ENCODE measurements at places on chromosomes 12 and 14. TPM values are rescaled to one million over a fixed set of nuclear protein-coding genes. Genes with fewer than 3 reads are reported as not detected.

Gene PLBD2
- 44.8 TPM for total RNA-seq

Gene RPGRIP1
- 1.1 TPM for total RNA-seq

Gene ADAM20
- 1.5 TPM for total RNA-seq

Gene CLMN
- 26.8 TPM for total RNA-seq

Gene AQP5
- total RNA-seq: 6.4 TPM

Gene ANKRD33
- not detected for total RNA-seq

Gene GPR135
- 3.4 TPM for total RNA-seq

Gene PGF
- total RNA-seq: 3.0 TPM

GRCh38 chr12:121424624-121424975 is 24.7 kb downstream of the RNF34 start:
- no peak for DNase-seq

DNA sequence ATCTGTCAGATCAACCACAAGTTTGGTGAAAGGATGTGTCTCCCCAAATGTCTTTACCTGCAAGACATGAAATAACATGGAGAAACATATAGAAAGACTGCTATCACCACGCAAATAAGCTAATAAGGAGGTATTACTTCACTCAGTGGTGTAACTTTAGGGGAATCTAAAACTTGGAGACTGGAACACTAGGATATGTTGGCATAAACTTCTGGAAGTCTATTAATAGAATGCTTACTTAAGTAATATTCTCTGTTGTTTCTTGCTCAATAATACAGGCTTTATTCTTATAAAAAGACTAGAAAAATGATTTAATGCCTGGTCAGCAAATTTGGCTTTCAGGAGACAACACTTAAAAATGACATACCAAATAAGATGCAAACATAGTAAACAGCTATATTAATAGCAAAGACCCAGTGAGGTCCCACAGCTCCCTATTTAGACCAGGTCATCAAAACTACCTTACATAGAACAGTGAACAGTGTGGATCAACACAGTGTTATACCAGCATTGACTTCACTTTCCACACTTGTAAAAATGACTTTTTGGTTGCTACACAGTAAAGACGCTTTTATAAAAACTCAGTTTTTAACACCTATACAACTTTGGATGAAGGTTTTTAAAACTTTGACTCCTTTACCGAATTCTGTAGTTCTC is 18.9 kb upstream of the HAL start:
- no peak for DNase-seq

DNA sequence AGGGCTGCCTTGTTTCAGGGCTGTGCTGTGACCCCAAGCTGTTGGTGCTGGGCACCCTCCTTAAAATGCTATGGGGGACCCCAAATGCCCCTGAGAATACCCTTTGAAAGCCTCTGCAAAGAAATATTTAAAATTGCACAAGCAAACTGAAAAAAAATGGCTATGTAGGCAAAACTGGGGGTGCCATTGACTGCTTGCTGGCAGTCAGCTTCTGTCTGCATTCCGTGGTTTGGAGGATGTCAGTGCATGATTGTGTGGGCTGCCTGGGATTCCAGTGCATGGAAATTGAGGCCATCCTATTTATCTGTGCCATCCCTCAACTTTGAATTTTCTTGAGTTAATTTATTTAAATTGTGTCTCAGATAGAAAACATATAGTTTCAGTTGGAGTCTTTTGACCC is 113.7 kb upstream of the RTL1 start:
- no peak for DNase-seq

DNA sequence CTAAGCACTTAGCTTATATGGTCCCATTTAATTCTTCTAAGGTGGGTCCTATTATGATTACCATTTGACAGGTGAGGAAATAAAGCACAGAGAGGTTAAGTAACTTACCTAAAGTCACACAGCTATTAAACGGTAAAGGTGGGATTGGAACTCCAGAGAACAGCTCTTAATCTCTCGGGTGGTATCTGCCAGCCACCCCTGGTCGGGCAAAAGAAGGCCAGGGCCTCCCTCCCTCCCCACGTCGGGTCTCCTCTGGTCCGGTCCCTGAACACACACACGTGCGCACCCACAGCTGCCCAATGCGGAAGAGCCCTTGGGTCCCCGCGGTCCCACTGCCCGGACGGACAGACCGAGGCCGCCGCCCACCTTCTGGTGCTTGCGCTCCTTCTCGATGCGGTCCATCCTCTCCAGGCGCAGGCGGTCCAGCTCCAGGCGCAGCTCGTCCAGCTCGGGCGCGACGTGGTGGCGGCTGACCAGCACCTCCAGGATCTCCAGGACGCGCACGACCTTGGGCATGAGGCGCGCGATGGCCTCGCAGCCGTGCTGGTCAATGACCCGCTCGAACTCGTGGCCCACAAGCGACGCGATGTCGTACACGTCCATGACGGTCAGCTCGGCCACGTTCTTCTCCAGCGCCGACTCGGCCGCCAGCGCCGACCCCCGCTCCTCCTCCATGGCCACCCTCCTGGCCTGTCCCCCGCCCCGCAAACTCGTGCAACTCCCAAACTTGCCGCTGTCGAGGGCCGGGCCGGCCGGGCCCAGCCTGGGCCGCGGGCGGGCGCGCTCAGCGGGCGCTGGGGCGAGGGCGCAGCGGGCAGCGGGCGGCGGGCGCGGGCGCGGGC is 490 bp downstream of the RILPL1 start:
- DNase-seq: peak; percentile 70

DNA sequence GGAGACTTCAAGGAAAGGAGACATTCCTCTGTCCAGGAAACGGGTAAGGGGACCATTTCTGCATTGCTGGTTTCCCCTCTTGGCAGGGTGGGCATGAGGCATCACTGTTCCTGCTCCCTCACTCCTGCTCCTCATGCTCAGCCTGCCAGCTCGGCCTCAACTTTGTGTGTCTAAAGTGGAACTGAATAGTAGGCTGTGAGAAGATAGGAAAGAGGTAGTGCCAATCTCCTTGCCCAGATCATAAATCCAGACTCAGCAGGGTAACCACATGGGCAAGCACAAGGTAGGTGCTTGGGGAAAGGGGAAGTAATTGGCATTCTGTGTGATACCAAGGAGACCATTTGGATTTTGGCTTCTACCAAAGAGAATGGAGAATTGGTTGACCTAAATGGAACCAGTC is 2.6 kb downstream of the LTB4R start:
- DNase-seq: peak; percentile 50

- no peak for DNase-seq
Measured at GRCh38 chr12:42447371-42447786, 121.4 kb downstream of the PPHLN1 start.

GRCh38 chr14:43877351-43877960 is 629.6 kb downstream of the FSCB start:
- no peak for DNase-seq

DNA sequence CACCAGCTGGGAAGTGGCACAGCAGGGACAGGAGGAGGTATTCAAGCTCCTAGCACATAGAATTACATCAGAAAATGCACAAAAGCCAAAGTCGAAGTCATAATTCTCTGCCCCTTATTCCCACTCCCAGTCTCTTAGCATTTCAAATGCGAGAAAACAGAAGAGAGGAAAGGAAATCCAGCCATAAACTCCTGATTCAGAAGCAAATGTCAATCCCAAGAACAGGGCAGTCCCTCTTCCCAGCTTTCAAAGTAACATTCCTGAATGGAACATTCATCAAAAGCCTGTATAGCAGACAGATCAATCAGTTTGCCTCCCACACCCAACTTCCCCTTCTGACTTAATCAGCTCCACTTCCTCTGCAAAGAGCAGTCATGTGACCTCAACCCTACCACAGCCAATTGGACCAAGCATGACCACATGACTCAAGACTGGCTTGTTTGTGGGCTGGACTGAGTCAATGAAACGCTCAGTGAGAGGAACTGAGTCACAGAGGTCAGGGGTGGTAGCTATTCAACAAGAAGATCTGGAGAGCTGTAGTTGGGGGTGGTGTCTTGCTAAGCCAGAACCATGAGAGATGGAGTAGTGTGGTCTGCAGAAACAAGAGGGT is 41.4 kb upstream of the TUNAR start:
- no peak for DNase-seq

DNA sequence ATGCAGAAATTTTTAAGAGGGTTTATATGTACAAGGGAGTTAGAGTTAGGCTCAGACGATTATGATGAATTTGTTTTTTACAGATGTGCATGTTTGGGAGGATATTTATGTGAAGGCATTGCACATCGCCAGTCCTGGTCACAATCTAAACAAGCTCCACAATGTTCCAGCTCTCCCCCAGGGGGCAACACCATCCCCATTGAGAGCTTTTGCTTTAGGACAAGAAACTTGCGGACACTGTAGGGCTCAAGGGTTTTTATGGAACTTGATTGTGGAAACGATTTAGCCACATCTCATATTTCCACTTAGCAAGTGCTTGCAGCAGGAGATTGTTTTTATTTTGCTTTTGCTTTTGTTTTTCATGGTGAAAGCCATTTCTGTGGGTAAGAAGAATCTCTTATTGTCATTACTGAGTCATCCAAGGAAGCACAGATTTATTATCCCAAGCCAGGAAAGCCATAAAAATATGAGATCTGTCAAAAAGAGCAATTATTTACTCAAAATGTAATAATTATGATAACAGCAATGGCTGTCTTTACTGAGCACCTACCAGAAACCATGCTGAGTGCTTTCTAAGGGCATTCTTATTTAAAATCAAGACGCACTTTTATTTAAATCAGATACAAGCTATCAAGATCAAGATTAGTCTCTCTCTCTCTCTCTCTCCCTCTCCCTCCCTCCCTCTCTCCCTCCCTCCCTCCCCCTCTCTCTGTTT is 276.7 kb upstream of the SRRM4 start:
- no peak for DNase-seq

- peak; percentile 61 for DNase-seq
Measured at GRCh38 chr14:94173471-94173884, 644 bp upstream of the PPP4R4 start.

GRCh38 chr12:67676624-67677023 is 28.1 kb downstream of the DYRK2 start:
- DNase-seq: no peak

DNA sequence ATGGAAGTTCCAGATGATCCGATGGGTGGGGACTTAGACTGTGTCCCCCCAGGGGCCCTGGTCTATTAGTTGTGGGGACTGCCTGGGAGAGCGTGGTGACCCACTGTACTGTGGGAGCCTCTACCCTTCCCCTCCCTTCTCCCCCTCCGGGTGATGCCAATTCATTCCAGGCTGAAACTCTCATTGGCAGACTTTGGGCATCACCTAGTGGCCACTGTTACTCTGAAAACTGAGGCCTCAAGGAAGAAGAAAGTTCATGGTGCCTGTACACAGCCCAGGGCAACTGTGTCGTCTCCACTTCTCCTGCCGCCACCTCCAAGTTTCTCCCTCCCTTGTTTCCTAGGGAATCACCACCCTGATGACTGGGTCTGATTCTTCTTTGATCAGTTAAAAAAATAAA is 173.6 kb upstream of the ALG10B start:
- no peak for DNase-seq

DNA sequence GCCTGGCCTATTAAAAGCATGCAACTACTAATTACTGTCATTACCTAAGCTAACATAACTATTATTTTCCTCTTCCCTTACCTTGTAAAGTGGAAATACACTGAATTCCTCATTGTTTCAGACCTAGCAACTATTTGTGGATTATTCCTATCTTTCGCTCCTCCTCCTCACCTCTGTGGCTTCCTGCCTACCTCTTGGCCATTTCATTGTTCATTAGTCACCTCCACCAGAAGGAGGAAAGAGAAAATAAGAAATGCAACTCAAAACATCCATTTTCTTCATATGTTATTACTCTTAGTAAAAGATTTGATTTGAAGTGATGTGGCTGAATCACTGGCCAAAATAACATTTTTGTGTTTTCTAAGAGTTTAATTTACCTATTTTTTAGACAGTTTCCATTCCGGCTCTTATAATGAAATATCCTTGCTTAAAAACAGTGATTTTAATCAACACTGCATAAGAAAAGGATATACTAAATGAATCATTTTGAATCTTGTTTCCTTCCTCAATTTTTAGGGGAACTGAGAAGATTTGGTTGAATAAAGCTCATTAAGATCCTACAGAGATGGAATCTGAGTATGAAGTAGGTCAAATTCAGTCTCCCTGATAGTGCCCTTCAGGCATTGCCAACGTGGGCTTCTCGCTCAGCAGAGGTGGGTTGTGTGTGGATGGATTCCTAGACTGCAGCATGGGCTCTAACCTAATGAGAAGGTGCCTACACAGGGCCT is 27.6 kb upstream of the ARHGAP5 start:
- no peak for DNase-seq

DNA sequence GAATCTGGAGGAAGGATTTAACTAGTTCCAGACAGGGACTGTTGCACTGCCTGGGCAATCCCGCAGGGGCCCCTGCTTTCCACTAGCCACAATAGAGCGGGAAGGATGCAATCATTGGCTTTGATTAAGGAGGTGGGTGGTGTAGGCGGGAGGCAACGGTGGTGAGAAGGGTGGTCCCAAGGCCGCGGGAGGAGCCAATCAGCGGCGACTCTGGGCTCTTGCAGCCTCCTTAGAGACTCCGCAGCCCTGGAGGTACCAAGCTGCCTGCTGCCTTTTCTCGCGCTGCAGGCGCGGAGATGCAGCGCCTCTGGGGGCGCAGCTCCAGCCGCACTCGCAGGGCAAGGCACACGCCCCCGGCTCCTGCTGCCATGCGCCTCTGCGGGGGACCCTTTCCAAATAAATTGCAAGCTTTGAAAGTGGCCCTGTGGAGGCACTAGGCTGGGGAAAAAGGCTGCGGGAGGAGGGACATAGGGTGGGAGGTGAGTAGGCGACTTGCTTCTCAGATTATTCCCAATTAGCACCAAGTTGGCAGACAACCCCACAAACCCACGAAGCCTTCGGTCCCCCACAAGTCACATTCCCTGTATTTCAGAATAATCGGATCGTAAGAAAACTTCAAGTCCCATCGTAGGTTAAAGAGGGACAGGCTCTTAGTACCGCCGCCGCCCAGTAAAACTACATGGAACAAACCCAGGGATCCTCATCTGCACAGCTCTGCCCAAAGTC is 858 bp upstream of the KCNA1 start:
- DNase-seq: no peak

GRCh38 chr12:122732170-122732569 is 1.5 kb upstream of the HCAR1 start:
- DNase-seq: no peak

- peak; percentile 37 for DNase-seq
Measured at GRCh38 chr14:48805315-48805714, 780.9 kb downstream of the RPS29 start.

DNA sequence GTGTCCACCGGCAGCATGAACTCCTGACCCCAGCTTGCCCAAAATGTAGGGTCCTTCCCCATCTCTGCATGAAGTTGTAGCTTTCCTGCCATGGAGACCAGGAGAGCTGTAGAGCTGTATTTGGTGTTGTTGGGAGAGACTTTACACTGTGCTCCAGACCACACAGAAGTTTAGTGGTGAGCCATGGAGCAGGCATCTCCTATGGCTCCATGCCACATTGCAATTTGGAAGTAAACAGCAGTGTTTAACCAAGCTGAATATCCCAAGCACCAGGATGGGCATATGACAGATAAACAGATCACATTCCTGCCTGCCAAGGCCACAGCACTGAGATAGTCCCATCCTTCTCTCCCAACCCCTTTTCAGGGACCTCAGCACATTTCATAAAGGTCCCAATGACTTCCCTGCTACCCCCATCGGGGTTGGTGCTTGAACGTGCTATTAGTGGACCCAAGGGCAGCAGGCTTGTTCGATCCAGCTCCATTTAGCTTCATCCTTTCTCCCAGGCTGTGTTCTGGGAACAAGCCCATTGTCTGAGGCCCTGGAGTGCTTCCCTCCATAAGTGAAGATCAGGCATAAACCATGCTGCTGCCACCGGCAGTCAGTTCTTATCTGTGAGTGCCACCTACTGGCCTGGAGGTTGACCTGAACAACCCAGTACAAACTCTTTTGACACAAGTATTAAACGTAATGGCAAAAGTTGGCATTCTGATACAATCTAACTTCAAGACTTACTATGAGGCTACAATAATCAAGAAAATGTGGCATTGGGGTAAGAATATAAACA is 172.3 kb upstream of the ATXN7L3B start:
- DNase-seq: peak; percentile 23
